ENCODE measurements at places on chromosomes 16 and 17.
A peak's percentile ranks its signal among the peaks of the same experiment; 100 is the strongest.

DNA sequence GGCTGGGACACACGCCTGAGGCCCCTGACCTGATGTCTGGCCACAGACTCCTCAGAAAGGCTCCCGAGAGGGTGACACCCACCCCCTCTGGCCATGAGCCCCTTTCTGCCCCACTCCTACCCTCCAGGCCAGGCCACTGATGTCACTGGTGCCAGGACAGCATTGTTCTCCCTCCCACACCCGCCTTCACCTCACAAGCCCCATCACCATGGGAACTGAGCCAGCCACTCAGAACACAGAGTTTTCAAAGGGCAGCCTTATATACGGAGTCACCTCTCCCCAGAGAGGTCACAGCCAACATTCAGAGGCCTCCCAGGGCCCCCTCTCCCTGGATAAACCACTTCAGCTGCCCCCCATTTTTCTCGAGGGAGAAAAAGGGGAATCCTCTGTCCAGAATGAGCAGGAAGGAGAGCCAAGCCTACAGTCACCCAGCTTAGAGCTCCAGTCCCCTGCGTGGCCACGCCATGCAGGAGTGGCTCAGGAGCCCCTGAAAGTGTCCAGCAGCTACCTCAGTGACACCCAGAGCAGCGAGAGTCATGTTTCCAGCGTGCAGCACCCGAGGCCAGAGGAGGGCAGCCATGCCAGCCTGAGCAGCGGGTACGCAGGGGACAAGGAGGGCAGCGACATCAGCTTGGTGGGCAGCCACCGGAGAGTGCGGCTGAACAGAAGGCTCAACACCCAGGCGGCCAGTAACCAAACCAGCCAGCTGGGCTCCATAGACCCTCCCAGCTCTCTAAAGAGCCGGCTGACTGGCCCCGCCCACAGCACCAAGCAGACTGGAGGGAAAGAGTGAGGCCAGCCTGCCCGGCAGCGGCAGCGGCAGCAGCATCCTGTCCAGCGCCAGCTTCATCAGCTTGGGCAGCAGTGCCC lies at the start of gene C16orf82:
TSS of gene C16orf82 (plus strand) at position 260 of the 870 bp plus-strand sequence.
- peak; percentile 76 for DNase-seq

DNA sequence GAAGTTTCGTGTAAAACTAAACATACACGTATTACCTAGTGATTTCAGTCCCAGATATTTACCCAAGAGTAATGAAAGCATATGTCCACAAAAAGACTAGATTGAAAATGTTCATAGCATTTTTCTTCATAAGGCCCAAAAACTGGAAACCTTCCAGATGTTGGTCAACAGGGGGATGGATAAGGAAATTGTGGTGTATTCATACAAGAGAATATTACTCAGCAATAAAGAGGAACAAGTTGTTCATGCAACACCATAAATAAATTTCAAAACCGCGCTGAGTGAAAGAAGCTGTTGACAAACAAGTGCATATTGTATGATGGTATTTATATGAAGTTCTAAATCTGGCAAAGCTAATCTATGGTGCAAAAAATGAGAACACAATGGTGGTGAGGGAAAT lies 54.1 kb upstream of the NFAT5 start:
- no peak for DNase-seq

DNA sequence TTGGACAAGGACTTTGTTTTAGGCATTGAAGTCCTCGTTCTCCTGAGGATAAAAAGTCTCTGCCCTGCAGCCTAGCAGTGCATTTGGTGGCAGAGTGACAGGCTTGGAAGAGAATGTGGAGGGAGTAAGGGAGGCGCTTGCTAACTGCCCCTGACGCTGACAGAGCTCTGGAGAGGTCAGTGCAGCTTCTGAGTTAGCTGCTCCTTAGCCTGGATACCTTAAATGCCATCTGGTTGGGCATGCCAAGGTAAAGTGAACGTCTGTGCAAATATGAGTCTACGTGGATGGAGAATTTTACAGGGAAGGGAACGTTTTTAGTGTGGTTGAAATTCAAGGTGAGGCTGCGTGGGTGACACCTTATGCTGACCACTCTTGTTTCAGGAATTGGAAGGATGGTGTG lies 44.4 kb downstream of the SEC14L1 start:
- no peak for DNase-seq

- DNase-seq = no peak
These were observed 365.9 kb upstream of the ERCC4 start for GRCh38 chr16:13554005-13554404.

GRCh38 chr17:42197564-42198156 lies 3.4 kb upstream of the GHDC start:
- DNase-seq = no peak

DNA sequence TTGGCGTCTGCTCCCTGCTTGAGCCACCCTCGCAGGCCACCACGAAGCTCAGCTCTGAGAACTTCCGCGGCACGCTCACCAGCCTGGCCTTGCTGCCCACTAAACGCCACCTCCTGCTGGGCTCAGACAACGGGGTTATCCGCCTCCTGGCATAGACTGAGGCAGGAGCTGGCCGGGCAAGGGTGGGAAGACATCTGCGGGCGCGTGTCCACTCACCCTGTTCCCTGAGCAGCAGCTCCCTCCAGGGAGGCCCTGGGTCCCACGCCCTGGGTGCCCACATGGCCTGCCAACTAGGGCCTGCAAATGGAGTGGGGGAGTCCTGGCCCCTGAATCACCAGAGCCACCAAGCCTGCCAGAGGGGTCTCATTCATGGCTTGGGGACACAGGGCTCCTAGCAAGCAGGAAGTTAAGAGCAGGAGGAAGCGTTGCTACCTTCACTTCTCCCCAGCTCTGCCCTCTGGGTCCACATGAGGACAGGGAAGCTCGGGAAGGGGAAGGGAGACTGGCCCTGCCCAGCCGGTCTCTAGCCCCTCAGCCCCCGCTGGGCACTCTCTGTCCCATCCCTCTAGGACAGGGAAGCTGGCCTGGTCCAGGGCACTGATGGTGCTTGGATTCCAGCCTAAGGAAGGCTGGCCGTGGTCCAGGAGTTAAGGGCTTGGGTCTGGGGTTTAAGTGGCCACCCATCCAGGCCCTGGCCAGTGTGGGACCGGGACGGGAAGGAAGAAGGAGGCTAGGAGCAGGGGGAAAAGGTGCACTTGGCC lies 5.0 kb upstream of the SERPINF2 start:
- no peak for DNase-seq

DNA sequence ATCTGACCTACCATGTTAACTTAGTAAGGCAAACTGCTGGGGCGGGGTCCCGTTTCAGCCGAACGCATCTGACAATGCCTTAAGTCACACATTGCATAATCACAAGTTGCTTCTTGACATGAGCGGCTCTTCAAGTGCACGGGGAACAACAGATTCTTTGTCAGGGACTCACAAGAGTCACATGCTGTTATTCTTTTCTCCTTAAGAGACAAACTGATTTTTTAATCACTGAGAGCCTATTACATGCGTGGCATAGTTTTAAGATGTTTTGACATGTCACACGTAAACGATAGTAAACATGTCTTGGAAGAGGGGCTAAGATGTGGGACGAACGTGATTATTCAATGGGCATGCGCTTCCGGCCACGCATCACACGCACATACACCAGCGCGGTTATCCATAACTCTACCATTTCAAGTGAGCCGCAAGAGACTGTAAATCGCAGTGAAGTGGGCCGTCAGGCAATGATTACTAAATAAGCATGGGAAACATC lies 63.4 kb downstream of the ADCY9 start:
- DNase-seq = no peak

- DNase-seq = no peak
These were observed 22.7 kb downstream of the MYO15B start for GRCh38 chr17:75610103-75610984.

DNA sequence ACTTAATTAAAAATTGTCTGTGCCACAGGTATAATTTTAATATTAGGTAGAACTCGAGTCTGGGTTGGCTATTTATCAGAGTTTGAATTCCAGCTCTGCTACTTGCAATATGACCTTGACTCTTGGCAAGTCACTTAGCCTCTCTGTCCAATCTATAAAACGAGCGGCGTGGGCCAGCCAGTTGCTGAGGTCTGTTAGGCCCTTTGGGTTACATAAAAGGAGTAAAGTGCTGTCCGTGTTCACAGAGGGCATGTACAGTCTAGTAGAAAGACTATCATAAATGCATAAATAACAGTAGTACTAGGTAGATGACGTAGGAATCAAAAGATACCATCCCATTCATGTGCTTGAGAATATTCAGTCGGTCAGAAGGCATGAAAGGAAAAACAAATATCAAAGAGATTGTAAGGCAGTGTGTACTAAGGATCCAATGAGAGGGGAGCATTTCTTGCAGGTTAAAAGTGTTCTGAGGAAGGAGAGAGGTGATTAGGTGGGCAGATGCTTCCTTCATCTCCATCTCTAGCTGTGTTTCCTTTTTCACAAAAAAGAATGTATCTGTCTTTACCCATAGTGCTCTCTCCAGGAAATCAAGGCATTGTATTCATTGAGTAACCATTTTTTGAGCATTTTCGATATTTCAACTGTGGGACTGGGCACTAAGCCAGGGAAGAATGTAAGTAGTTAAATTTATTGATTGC lies 2.4 kb downstream of the TNRC6A start:
- DNase-seq = no peak

DNA sequence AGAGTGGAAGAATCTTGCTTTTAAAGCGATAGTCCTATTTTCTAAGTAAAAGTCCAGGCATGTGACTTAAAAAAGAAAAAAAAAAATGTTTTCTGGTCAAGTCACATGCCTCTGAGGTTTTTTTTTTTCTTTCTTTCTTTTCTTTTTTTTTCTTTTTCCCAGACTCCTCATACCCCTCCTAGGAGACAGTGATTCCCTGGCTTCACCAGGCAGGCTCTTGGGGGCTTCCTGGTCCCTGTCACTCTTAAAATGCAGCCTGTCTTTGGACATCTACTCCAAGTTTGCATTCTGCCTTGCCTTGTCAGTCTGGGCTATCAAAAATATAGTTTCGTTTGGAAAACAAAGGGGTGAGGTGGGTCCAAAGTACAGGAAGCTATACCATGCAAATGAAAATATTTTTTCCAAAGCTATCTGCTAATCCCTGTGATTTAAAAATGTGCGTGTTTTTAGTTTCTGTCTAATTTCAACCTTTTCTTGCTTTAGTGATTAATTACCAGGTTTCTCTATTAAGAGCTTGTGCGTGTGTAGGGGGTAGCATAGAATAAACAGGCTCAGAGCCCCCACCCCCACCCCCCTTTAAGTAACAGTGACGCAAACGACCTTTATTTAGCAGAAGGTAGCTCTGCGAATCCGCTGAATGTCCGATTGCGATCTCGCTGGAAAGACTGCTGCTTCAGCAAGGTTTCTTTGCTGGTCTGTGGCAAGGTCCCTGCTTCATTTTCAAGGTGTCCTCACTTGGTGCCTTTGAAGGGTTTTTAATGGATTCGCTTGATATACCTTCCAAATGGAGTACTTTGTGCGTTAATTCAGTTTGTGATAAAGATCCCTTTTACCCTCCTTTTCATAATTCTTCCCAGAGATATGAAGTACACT lies 510.2 kb downstream of the WWOX start:
- DNase-seq = no peak

DNA sequence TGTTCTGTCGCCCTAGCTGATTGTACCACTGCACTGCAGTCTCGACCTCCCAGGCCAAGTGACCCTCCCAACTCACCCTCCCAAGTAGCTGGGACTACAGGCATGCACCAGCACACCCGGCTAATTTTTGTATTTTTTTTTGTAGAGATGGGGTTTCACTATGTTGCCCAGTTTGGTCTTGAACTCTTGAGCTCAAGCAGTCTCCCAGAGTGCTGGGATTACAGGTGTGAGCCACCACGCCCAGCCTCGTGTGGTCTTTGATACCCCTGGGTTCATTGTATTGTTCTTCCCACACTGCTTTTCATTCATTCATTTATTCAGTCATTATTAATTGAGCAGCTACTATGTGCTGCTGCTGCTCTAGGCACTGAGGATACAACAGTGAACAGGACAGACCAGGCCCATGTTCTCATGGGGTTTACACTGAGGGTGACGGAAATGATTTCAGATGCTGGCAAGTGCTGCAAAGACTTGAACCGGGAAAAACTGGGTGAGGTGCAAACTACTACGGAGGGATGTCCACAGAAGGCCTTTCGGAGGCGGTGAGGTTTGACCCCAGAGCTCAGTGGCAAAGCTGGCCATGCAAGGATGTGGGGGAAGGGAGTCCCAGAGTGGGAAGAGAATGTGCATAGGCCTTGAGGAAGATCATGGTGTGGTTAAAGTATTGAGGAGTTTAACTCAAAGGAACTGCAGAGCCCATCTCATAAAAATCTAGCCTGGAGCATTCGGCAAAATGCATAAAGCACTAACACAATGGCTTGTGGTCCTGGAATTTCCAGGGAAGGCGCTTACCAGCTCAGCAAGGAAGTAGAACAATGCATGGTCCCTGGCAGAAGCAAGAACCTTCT lies 10.9 kb downstream of the ABCC1 start:
- no peak for DNase-seq

GRCh38 chr17:75601057-75601987 lies 13.7 kb downstream of the MYO15B start:
- DNase-seq = peak; percentile 42

GRCh38 chr16:76529120-76529519 lies 251.9 kb downstream of the CNTNAP4 start:
- no peak for DNase-seq

DNA sequence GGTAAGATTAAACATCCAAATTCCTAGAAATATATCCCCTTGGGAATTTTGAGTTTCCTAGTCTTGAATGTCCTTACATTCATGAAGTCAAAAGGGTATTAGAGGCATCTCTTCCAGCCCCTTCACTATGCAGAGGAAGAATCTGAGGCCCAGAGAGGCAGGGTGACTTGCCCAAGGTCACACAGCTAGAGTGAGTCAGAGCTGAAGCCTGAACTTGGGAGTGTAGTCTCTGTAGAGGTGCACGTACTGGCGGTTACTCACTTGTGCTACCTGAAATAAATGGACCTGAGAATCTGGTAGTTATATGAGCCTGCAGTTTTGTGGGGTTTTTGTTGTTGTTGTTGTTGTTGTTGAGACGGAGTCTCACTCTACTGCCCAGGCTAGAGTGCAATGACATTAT lies 164.0 kb downstream of the XYLT1 start:
- no peak for DNase-seq

- DNase-seq = no peak
These were observed 15.0 kb downstream of the SKA2 start for GRCh38 chr17:59139939-59140338.

DNA sequence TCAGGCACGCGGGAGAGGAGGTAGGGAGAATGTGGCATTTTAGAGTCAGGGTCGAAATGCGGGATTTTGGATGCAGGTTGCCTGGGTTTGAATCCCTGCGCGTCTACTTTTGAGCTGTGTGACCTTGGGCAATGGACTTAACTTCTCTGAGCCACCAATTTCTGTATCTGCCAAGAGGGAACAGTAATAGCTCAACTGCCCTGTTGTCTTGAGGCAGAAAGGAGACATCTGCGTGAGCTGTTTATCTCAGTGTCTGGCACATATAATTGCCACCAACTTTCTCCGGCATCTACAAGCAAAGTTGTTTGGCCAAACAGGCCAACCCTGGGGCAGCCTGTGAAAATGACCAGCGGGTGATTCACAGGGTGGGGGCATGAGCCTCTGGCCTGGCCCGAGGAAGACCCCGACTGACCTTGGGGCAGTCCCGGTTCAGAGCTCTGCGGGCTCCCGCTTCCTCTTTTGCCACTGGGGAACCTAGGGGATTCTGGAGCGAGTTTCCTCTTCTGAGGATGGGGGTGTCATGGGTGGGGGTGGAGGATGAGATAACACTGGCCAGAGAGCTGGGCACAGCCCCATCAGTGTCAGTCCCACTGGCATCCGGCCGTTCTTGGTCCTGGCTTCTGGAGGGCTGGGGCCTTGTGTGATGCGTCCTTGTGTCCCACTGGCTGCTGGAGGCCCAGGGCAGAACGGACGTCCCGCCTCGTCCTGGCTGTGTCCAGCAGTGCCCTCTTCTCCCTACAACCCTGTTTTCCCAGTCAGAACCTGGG lies 1.3 kb downstream of the SNN start:
- no peak for DNase-seq

- no peak for DNase-seq
These were observed 29.1 kb downstream of the BAHCC1 start for GRCh38 chr17:81424151-81425017.

GRCh38 chr16:2516391-2517240 lies 2.9 kb downstream of the ATP6V0C start:
- no peak for DNase-seq

Measured in NCI-H510A treated with DMSO at 0.1 percent for 48 hours (cell line).